ENCODE measurements at places on chromosomes 4 and X. TPM values are rescaled to one million over a fixed set of nuclear protein-coding genes. Genes with fewer than 3 reads are reported as not detected.
A peak's percentile ranks its signal among the peaks of the same experiment; 100 is the strongest.

- DNase-seq = no peak
Observed at GRCh38 chr4:168667921-168668320, 171.1 kb downstream of the PALLD start.

GRCh38 chr4:1599491-1600210, 84.5 kb downstream of the FAM53A start:
- DNase-seq = no peak

GRCh38 chr4:1031956-1032795, 20.8 kb downstream of the FGFRL1 start:
- DNase-seq = no peak

DNA sequence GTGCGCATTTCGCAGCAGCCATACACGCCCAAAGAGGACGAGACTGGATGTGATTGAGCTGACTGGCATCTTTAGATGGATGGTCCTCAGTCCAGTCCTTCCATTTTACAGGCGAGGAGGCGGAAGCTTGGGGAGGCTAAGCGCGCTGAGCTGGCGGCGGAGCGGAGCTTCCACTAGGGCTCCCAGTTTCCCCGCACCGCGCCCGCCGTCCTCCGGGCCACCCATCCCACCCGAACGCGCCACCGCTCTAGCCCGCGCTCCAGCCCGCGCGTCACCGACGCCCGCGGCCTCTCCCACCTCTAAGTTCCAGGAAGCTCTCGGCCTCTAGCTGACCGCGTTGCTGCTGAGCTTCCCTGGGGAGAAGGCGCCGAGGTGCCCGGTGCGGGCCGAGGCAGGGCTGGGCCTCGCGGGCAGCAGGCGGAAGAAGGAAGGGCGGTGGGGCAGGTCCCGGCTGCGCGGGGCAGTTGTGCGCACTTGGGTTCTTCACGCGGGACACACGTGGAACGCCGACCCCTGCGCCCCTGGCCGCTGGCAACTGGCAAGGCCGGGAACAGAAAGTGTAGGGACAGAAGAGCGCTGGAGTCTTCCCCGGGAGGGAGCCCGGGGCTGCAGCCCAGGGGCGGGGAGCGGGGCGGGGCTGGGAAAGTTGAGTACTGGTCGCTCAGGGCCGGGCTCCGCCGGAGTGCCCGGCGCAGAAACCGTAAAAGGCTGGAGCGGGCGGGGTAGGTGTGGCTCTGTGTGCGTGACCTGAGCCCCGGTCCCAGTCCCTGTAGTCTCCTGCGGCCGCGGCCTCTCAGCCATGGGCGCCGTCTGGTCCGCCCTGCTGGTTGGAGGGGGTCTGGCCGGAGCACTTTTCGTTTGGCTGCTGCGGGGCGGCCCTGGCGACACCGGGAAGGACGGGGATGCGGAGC, at the start of gene STBD1:
TSS of gene STBD1 (plus strand) at position 763 of the 911 bp plus-strand sequence. CDS start at position 800, 37 bp downstream.
- DNase-seq = peak; percentile 60

GRCh38 chrX:66634272-66634671, 4.6 kb downstream of the EDA2R start:
- no peak for DNase-seq

DNA sequence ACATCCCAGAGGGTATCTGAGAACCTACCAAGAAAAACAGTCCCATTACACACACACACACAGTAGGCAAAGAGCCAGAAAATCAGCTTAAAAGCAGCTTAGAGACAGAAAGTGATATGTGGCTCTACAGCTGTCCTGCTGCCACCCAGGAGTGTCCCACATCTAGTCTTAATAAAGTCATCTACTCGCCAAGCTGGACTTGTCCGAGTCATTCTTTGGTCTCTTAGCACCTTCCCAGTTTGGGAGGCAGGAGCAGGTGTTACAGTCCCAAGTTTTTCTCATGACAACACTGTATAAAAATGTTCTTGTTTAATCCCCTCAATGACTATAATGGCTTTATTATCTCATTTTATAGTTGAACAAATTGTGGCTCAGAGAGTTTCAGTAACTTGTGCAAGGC, 252.5 kb upstream of the CASK start:
- no peak for DNase-seq

- peak; percentile 46 for DNase-seq
Observed at GRCh38 chr4:187276736-187277408, 553.2 kb upstream of the FAT1 start.

GRCh38 chr4:58807843-58808615, 1697.8 kb upstream of the IGFBP7 start:
- peak; percentile 65 for DNase-seq

DNA sequence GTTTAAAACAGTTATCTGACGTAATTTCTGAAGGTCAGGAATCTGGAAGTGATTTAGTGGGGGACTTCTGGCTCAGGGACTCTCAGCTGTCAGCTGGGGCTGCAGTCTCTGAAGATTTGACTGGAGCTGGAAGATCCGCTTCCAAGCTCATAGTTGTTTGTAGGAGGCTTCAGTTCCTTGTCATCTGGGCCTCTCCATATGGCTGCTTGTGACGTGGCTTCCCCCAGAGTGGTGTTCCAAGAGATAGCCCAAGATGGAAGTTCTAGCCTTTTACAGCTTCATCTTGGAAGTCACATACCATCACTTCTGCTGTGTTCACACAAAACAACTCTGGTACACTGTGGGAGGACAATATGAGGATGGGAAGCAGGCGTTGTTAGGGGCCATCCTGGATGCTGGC, 2.1 kb downstream of the MPC1L start:
- no peak for DNase-seq

GRCh38 chrX:105190252-105190853, 30.1 kb downstream of the TEX13A start:
- peak; percentile 32 for DNase-seq

DNA sequence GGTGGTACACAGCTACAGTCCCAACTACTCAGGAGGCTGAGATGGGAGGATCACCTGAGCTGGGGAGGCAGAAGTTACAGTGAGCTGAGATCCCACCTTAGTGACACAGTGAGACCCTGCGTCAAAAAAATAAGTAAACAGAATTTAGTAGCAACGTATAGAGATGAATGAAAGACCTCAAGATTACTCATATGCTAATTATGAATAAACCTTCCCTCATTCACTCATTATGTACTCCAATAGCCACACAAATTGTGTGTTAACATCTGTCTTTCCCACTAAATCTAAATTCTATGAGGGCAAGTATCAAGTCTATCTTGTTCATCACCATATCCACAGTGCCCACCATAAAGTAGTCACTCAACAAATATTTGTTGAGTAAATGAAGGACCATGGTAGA, 111.5 kb downstream of the LRBA start:
- DNase-seq = no peak

DNA sequence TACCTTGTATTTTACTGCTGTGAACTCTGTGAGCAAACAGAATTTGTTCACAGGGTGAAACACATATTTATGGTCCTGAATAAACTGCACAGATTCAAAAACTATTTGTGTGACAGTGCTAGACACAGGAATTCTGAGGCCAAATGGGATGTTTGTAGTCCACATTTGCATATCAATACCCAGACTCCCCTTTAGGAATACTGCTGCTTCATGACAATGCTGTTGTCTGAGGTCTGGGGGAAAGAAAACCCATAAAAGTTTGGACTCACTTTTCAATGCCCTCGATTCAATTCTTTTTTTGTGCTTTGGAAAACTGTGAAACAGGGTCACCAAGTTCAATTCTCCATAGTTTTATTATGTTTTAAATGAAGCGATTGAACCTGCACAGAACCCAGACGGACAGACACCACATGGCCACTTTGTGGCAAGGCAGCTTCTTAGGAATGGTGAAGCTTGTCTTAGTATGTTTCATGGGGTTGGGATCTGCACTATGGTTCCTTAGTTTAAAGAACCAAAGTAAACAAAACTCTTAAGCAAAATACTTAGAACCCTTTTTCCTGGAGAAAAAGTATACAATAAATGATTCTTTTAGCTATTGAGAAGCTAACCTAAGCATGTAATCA, 92.3 kb upstream of the MAD2L1 start:
- no peak for DNase-seq

DNA sequence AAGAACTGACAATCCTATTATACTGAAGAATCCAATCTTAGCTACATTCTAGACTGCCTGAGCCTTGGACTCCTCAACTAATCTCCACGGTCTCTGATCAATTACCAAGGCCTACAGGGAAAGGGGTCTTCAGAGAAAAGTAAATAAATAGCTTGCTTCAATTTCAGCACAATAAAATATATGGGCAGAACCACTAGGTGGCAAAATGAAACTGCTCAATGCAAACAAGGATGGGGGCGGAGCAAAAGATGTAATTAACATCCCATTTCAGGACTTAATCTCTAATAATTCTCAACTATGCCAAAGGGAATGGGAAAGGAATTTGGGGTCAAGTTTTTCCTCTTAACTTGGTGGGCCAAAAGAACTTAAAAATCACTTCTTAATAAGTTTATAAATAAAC, 78.4 kb upstream of the MAP3K15 start:
- peak; percentile 13 for DNase-seq

GRCh38 chrX:11375614-11376119, 82.5 kb downstream of the AMELX start:
- DNase-seq = no peak

DNA sequence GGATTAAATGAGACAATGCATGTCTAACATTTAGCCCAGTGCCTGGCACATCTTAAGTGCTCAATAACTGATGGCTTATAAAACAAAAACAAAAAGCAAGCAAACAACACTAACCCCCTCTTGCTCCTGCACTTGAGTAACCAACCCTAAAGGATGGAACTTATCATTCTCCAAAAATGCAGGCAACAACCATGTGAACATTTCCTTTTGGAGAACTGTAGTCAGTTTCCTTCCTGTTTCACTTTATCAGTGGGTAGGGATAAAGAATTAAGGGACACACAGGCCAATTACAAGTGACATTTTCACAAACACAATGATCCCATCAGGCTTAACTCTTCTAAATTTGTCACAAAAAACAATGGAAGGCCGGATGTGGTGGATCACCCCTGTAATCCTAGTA, 30.4 kb downstream of the RPS3A start:
- DNase-seq = no peak

DNA sequence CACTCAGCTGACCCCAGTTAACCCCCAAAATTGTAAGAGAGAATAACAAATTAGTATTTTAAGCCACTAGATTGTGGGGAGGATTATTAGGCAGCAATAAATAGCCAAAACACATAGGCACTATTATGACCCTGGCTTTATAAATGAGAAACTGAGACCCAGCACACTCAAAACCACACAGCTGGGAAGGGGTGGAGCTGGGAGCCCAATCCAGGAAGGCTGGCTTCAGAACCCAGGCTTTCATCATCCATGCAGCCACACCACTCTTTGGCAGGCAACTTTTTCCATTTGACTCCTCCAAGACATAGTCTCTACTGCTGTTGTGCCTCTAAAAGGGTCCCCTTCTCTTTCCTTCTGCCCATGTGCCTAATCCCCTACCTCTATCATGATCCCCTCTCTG, 253.8 kb downstream of the DHX15 start:
- DNase-seq = no peak

GRCh38 chrX:105461016-105461415, 240.5 kb upstream of the TEX13A start:
- DNase-seq = peak; percentile 12

- peak; percentile 82 for DNase-seq
Observed at GRCh38 chr4:150518559-150518958, 63.4 kb upstream of the MAB21L2 start.

GRCh38 chrX:66051980-66052379, 12.1 kb upstream of the VSIG4 start:
- no peak for DNase-seq

DNA sequence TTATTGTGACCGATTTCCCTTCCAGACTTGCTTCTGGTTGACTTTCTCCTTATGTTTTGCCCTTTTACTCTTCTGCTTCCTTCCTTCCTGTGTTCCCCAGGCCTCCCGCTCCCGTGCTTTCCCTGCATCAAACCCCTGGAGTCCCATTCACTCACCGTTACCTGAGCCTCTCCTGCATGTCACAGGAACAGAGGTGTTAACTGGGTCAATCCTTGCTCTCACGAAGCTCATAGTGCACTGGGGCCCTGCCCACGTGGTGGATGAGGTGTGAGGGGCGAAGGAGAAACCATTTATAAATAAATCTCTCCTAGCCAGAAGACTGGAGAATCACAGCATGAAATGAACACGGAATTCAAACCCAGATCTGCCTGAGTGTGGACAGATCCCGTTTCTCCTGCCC, 83.1 kb upstream of the MSX1 start:
- no peak for DNase-seq

The CXCL10 gene
- total RNA-seq = not detected

The LIMCH1 gene
- total RNA-seq = 10.6 TPM

The RRH gene
- 0.17 TPM for total RNA-seq

The HSD17B13 gene
- total RNA-seq = not detected

The CDK16 gene
- total RNA-seq = 80.3 TPM

The PCYT1B gene
- not detected for total RNA-seq

All from HT1080 (cell line).